RPMI8226 (cell line): ENCODE measurements at places on chromosomes 11 and 22.

- no peak for DNase-seq
These were observed 46.4 kb upstream of the HEPHL1 start for GRCh38 chr11:93974759-93975158.

GRCh38 chr11:61602775-61603569 is 22.1 kb upstream of the SYT7 start:
- DNase-seq: no peak

DNA sequence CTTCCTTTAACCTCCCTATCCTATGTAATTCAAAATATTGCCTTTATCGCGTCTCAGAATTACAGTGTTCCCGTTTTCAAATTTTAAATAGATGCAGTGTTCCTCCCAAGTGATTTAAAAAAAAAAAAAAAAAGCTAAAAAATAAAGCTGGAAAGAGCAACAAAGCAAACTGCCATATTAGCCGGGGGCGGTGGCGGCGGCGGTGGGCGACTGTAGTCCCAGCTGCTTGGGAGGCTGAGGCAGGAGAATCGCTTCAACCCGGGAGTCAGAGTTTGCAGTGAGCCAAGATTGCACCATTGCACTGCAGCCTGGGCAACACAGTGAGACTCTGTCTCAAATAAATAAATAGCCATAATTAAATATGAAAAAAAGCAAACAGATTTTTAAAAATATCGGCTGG is 5.5 kb upstream of the AGBL2 start:
- DNase-seq: no peak

- no peak for DNase-seq
These were observed 166.2 kb downstream of the FAT3 start for GRCh38 chr11:92390783-92391182.

DNA sequence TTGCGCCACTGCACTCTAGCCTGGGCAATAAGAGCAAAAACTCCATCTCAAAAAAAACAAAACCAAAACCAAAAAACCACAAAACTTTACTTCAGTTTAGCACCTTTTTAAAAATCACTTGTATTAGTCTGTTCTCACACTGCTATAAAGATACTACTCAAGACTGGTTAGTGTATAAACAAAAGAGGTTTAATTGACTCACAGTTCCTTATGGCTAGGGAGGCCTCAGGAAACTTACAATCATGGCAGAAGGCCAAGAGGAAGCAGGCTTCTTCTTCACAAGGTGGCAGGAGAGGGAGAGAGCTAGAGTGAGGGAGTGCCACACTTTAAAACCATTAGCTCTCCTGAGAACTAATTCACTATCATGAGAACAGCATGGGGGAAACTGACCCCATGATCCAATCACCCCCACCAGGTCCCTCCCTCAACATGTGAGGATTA is 261.3 kb downstream of the TMEM135 start:
- DNase-seq: no peak

DNA sequence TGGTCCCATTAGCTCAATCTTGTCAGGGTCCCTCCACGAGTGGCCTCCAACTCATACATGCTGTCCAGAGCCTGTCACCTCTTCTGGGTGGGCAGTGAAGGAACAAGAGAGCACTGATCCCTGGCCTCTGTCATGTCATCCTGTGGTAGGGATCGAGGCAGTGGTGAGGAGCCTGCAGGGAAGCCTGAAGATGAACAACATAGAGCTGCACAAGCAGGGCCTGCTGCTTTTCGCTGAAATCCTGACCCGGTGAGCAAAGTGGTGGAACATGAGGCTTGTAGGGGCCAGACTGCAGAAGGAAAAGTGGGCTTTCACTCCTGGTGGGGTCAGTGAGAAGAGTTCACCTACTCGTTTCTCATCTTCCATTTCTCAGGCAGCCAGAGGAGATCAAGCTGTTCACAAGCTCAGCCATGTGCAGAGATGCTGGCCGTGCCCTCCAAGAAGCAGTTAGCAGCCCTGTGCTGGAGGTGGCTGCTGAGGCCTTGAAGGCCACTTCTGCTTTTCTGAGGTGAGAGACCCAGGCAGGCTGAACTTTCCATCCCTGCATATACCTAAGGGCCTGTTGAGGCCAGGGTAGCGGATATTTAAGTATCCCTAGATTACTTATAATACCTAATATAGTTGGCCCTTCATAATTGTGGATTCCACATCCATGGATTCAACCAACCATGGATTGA is 32.9 kb downstream of the MEI1 start:
- DNase-seq: no peak

GRCh38 chr11:11081288-11081687 is 223.4 kb upstream of the ZBED5 start:
- no peak for DNase-seq
